ENCODE measurements at places on chromosomes 4 and X.
A peak's percentile ranks its signal among the peaks of the same experiment; 100 is the strongest.

GRCh38 chr4:183399126-183399522 is 45.3 kb upstream of the CDKN2AIP start:
- no peak for DNase-seq

DNA sequence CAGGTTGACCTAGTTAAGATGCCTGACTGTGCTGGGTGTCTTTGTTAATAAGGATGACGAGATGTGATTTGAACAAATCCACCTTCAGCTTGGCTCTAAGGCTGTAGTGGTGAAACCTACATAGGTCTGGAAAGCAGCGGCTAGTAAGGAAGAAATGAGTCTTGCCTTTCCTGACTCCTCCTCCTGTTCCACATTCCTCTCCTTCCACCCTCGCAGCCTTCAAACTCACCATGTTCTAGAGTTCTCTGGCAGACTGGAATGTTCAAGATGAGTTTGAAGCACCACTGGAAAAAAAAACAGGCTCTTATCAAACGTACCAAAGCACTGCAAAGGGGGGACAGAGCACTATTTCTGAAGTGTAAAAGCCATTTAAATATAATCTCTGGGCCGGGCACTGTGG is 395.4 kb downstream of the BMPR1B start:
- no peak for DNase-seq

DNA sequence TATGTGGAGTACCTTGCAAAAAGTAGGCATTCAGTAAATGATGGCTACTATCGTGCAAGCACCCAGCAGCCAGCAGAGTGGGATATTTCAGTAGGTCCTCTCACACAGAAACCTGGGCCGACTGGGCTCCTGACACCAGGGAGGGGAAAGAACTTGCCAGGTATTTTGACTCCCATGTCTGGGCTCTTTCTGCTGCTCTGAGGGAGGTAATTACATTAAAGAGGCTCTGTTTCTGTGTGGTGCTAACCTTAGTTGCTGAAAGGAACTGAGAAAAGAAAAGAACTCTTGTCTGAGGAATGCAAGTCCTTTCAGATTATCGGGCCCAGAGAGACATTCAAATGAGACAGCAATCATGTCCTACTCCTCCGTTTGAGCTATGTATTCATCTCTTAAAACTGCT is 175.8 kb upstream of the MTMR8 start:
- DNase-seq = no peak

GRCh38 chr4:87974856-87975462 is 555 bp upstream of the SPP1 start:
- peak; percentile 76 for DNase-seq

GRCh38 chr4:7244751-7245320 is 52.5 kb downstream of the SORCS2 start:
- DNase-seq = no peak

DNA sequence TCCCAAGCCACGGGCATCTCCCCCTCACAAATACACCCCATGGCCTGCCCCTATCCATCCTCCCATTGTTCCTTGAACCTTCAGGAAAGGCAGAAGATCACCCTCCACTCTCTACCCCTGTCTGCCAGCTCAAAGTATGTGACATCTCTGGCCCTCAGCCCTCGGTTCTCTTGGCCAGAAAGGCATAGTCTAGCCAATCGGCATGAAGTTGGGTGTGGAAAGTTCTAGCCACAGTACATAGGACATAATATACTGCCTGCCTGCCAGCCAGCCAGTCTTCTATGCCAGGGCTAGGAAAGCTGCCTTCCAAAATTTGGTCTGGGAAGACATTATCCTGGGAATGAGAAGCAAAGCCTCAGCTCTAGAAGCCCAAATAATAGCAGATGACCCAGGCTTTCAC is 3.2 kb upstream of the PLP1 start:
- peak; percentile 74 for DNase-seq

DNA sequence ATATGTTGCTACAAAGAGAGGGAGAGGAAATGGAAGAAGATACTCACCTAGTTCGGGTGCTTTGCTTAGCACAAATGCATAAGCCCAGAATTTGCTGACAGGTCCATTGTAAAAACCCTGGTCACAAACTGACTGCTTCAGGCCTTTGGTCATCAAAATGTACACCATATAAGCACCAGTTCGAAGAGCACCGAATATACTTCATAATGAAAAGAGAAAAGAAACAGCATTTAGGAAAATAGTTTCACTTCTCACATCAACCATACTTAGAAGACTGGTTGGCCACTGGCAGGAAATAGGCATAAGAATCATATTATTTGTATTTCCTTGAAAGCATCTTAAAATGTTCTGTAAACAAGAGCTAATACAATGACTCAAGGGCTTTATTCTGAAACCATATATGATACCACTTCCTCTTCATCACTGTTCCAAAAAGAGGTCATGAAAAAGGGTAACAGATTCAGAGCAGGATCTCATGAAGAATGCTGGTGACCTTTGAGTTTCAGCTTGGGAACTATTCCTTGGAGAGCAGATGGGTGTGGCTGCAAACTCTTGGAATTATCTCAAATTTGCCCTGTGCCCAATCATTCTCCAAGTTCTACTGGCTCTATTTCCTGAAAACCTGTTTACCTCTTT is 138.7 kb downstream of the ELOVL6 start:
- DNase-seq = no peak

- DNase-seq = no peak
Observed at GRCh38 chr4:106194801-106195200, 121.2 kb downstream of the TBCK start.

DNA sequence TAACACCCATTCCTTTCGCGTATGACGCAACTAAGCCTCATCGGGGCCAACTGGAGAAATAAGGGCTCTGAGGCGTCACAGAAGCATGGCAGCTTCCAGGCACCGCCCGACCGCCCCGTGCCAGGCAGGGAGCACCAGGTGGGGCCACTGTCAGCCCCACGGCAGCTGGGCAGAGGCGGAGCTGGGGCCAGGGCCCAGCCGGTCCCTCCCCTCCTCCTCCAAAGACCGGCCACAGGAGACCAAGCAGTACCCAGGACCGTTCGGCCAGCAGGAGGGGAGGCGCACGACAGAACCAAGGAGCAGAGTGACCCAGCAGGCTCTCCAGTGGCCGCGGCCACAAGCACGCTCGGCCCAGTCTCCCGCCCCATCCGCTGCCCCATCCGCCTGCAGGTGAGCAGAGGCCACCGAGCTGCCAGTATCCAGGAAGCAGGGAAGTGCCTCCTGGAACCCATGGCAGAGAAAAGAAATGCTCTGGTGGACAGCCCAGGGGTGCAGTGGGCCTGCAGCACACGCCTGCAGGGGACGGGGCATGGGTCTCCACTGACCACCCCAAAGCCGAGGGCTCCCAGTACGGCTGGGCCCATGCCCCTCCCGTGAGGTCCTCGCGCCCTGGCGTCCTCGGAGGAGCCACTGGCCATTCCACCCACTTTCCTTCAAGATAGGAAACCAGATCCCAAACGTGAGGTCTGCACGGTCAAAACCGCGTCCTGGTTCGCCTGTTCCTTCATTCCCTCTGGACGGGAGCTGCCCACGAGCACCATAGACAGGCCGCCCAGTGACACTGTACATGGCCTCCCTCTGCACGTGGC is 9.6 kb downstream of the CTBP1 start:
- no peak for DNase-seq

DNA sequence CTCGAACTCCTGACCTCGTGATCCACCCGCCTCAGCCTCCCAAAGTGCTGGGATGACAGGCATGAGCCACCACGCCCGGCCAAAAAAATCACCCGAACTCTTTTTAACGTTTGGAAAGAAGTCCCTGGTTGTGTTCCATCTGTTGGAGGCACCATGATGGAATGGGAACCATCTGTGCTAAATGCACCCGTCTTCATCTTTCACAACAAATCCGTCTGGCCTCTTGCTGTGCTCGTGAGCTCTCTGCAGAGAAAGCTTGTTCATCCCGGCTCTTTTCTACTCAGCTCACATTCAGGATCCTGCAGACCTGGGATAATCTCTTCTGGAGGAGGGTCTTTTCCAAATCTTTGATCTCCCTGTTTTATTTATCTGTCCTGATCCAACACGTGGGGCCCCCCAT is 188.8 kb downstream of the CRLF2 start:
- no peak for DNase-seq

DNA sequence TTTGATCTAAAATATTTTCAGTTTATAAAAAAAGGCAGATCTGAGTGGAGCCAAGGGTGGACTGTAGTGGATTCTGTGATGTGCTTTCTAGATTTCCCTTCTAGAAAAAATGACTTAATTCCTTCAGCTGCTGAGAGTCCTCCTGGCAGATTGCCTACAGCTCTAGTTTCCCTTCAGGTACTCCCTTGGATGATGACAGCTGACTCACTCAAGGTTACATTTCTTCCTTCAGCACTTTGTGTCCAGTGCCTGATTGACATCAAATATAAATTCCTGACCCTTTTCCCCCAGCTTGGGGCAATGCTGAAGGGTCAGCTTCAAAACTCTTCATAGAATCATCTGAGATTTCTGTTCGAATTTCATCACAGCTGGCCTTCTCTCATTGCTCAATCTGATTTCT is 161.7 kb downstream of the EMCN start:
- no peak for DNase-seq

DNA sequence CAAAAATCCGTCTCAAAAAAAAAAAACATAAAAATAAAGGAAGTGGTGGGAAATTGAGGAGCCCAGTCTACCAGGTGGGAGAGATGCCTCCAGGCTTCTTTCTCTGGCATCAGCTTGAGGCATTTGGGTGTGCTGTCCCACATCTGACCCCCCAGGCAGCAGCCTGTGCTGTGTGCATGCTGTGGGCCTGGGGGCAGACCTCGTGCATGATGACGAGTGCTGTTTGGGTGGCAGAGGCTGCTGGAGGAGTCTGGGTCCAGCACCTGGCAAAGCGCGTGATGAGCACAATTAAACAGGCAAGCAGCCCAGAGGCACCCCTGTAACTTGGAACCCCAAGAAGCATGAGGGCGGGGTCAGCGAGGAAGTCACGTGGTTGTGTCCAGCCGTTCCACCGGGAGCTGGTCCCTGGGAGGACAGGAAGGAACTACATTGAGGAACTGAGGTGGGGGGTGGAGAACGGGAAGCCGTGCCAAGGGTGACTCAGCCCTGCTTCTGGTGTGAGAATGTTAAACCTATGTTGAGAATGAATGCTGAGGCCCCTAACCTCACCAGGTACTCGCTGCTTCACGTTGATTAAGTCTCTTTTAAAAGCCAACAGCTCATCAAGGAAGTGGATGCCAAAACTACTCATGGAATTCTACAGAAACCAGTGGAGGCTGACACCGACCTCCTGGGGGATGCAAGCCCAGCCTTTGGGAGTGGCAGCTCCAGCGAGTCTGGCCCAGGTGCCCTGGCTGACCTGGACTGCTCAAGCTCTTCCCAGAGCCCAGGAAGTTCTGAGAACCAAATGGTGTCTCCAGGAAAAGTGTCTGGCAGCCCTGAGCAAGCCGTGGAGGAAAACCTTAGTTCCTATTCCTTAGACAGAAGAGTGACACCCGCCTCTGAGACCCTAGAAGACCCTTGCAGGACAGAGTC is 6.1 kb downstream of the TACC3 start:
- DNase-seq = no peak

DNA sequence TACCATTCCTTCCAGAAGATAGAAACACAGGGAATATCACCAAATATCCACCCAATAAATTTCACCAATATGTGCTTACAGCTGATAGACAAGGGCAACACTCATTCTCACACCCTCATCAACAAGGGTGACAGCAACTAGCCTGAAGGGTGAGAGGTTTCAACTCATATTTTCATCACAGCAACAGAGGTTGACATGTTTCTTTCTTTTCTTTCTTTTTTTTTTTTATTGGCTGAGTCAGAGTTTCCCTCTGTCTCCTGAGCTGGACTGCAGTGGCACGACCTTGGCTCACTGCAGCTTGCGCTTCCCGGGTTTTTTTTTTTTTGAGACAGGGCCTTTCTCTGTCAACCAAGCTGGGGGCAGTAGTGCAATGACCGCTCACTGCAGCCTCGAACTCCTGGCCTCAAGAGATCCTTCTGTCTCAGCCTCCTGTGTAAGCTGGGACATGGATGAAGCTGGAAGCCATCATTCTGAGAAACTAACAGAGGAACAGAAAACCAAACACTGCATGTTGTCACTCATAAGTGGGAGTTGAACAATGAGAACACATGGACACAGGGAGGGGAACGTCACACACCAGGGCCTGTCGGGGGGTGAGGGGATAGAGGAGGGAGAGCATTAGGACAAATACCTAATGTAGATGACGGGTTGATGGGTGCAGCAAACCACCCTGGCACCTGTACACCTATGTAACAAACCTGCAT is 27.5 kb upstream of the ASMTL start:
- no peak for DNase-seq

- DNase-seq = no peak
Observed at GRCh38 chr4:188606635-188607034, 467.4 kb downstream of the TRIML1 start.

- DNase-seq = peak; percentile 34
Observed at GRCh38 chrX:71095981-71096759, 519 bp downstream of the FOXO4 start.

DNA sequence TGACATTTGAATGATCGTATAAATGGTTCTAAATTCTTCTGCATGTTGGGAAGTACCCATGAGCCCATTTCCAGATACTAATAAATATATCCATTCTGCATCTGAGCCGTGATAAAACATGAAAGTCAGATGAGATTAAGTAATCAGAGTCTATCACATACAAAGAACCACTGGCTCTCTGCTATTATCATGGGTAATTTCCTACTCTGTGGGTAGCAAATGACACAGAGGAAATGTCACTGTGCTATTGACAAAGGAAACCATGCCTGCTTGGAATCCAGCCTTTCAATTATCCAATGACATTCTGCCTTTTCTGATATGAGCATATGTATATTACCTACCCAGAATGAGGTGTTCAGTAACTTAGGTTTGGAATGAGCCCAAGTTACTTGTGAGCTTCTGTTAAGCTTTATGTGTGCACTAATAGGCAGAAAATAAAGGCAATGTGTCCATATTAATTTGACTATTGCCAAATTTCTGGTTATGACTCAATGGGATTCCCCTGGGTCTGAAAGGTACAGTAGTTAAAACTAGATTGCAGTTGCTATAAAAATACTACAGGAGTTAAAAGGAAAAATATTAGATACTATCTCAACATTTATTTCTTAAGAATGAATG is 238.7 kb upstream of the KCNIP4 start:
- no peak for DNase-seq

GRCh38 chrX:116282751-116283150 is 112.2 kb downstream of the AGTR2 start:
- no peak for DNase-seq

- DNase-seq = no peak
Observed at GRCh38 chr4:54913751-54914526, 211.5 kb downstream of the KDR start.

GRCh38 chr4:138334346-138335016 is 92.3 kb upstream of the SLC7A11 start:
- DNase-seq = no peak

- DNase-seq = no peak
Observed at GRCh38 chr4:71338846-71339593, at the start of gene SLC4A4. Gene SLC4A4 (plus strand): TSS chr4:71339020.

DNA sequence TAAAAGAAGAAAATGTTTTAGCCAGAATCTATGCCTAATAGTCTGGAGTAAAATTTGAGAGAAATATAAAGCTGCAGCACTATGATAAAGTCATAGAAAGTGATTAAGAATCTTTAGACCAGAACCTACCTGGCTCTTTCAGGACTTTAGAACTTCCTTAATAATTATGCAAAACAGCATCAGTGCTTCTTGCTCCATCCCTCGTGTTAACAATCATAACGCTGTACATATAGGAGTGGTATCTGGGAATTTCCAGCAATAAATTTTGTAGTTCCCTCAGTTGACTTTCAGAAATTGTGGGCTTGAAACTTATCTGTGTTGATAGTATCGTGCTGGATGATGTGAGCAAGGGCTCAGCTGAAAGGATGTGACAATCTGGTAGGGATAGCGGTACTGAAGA is 102.1 kb upstream of the RASGEF1B start:
- DNase-seq = no peak

Data from pons (tissue), 1 donor.